ENCODE measurements at places on chromosomes 11 and 22.

DNA sequence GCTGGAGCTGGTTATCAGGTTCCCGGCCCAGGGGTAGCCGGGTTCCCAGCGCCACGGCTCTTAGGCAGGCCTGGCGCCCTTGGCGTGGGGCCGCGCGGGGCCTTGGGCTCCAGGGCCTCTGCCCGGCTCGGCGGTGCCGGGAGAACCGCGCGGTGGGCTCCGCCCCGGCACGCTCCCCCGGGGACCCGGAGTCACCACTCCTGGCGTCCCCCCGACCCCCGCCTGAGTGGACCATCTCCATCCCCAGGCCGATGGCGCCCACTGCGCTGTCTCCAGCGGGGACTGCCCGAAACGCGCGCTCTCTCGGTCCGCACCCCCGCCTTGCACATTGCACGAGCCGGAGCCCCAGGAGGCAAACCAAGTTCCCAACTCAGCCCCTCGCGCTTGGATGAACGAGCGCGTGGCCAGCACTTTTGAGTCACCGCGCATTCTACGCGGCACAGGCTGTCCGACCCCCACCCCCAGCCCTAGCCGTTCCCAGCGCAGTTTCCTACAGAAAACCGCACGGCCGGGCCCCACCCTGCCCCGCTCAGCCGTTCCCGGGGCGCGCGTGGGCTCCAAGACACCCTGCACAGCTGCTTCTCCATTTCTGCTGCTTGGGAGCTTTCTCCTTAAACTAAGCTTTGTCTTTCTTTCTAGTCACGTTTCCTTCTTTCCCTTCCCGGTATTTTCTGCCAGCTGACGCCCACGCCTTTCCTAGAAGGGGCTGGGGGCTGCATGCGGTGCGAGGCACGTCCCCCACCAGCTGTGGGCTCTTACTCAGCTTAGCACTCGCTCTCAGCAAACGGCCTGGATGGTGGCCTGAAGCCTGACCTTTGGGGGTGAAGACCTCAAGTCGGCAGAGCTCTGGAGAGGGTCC is 650 bp upstream of the CHID1 start:
- DNase-seq = peak; percentile 11

DNA sequence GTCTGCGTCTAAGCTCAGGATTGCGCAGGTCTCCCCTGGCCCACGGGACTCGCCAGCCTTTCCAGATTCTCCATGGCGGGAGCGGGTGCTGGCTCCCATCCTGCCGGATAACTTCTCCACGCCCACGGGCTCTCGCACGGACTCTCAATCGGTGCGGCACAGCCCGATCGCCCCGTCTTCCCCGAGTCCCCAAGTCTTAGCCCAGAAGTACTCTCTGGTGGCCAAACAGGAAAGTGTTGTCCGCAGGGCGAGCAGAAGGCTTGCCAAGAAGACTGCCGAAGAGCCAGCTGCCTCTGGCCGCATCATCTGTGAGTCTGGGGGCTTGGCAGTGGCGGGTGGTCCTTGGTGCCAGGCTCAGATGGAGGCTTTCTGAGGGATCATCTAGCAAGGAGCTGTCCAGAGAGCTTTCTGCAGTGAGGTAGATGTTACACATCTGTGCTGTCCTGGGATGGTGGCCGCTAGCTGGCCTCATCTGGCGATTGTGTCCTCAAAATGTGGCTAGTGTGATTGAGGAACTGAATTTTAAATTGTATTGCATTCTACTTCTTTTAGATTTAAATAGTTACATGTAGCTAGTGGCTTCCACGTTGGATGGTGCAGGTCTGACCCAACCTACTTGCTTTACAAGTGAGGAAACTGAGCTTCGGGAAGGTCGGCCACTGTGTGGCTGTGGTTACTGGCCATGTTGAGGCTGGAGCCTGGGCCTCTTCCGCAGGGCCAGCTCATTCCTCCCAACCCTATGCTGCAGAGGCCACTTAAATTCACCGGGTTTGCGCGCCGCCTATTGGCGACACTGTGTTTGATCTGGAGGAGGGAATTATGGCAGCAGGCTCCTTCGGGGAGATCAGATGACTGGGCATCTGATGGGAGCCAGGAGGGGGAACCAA is 6.7 kb downstream of the INCENP start:
- no peak for DNase-seq

- DNase-seq = no peak
Observed at GRCh38 chr11:104054911-104055529, 18.6 kb downstream of the DDI1 start.

- DNase-seq = no peak
Observed at GRCh38 chr11:86464509-86465221, 90.0 kb downstream of the CCDC81 start.

DNA sequence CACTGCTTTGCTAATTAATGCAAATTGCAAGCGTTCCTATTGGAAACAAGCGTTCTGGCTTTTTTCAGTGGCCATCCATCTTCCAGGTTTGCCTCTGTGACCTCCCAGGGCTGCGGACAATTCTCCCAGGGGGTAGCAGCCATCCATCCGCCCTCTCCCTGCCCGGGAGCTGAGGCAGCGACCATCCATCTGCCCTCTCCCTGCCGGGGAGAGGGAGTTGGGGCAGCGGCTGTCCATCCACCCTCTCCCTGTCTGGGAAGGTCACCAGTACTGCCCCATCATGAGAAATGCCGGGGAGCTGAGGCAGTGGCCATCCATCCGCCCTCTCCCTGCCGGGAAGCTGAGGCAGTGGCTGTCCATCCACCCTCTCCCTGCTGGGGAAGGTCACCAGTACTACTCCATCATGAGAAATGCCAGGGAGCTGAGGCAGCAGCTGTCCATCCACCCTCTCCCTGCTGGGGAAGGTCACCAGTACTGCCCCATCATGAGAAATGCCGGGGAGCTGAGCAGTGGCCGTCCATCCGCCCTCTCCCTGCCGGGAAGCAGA is 394.7 kb downstream of the BRD1 start:
- DNase-seq = no peak

GRCh38 chr11:44622190-44622650 is 56.8 kb downstream of the CD82 start:
- DNase-seq = no peak

DNA sequence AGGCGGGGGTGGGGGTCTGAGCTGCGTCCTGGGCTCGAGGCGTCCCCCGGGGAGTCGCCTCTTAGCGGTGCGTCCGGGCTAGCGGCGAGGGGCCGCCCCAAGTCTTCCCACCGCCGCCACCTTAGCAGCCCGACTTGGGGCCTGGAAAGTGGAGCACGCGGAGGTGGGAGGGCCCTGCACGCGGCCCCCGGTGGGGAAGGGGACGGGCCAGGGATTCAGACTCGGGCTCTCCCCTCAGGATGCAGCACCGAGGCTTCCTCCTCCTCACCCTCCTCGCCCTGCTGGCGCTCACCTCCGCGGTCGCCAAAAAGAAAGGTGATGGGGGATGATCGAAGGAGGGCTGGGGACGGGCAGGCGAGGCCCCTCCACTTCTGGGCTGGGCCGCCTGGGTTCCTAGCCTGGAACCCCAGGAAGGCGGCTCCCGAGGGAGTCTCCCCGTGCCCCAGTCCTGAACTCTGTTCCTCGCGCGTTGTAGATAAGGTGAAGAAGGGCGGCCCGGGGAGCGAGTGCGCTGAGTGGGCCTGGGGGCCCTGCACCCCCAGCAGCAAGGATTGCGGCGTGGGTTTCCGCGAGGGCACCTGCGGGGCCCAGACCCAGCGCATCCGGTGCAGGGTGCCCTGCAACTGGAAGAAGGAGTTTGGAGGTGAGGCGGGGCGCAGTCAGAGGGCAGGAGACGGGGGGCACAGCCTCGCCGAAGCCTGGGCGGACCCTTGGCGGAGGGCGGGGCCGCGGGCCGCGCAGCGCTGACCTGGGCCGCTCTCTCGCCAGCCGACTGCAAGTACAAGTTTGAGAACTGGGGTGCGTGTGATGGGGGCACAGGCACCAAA is 563 bp downstream of the MDK start:
- DNase-seq = no peak

DNA sequence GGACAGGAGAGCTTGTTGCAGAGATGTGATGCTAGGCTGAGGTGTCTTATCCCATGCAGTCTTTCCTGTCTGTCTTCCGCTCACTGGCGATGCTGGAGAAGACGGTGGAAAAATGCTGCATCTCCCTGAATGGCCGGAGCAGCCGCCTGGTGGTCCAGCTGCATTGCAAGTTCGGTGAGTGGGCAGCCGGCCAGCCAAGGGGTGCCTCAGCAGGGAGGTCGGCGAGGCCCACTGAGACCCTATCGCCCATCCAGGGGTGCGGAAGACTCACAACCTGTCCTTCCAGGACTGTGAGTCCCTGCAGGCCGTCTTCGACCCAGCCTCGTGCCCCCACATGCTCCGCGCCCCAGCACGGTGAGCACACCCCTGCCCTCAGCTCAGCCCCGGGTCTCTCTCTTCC is 1.7 kb downstream of the RAD9A start:
- no peak for DNase-seq

DNA sequence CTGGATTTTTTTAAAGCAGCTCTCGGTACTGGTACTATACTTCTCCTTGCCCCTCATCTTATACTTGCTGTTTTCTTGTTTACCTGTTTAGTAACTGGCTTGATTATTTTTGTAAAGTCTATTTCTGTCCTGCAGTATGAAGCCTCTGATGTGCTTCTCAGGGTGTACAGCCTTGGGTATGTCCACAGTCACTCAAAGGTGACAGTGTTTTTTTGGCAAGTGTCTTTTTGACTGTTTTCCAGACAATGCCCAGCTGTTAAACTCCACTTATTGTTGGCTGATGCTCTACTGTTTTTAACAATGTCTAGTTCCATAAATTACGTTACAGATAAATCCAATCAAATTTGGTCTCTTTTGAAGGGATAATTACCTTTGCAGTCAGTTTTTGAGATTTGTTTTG is 475.2 kb downstream of the JRKL start:
- no peak for DNase-seq

DNA sequence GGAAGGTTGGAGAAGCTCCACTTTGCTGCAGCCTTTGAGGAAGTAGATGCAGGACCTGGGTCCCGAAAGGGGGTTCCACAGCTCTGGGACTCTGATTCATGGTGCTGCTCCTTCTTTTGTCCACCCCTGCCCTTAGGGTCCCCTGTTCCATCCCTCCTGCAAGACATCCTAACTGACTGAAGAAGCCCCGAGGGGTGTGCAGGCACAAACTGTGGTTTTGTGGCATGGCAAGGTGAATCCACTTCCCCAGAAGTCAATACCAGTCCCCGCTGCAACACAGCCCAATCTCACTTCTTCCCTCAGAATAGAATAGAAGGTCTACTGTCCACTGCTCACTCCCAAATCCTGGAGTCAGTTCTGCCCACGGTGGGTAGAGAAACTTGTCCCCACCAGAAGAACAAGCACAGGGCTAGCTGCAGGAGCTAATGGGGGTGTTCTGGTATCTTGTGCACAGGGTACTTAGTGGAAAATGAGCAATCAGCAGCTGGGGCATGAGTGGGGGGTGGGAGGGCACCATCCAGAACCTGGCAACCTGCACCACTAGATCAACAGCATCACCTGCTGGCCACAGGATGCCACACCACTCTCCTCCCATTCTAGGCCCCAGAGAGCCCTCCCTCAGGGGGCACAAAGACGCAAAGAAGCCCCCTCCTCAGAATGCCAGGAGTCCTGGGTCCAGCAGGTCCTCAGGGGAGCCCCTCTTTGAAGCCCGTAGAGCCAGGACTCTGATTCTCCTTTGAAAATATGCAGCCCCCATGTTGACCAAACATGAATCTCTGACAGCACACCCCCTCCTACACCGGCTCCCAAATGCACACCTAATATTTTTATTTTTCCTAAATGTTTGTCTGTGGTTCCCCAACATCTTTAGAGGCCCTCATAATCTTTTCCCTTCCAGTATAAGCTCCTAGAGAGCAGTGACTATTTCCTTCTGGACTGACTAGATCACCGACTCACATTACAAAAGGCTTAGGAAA is 14.1 kb downstream of the SPATA19 start:
- no peak for DNase-seq

- DNase-seq = no peak
Observed at GRCh38 chr22:32211011-32211410, 6.1 kb upstream of the RFPL2 start.

GRCh38 chr11:108435066-108435465 is 32.3 kb downstream of the C11orf65 start:
- DNase-seq = no peak

- no peak for DNase-seq
Observed at GRCh38 chr11:94757037-94757735, 11.0 kb upstream of the AMOTL1 start.

GRCh38 chr22:26416670-26417276 is 12.3 kb upstream of the ASPHD2 start:
- DNase-seq = peak; percentile 2

DNA sequence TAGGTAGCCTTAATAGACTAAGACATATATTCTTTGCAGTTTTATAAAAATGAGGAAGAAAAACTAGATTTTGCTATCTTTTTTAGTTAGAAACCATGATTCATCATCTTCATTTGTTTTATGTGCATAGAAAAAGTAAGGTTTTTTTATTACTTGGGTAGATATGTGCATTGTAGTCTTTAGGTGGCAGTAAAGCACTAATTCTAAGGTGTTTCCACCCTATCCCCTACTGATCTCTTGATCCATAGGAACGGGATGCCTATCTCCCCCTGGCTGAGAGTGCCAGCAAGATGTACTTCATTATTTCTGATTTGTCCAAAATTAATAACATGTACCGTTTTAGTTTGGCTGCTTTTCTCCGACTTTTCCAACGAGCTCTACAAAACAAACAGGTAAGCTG is 148.1 kb downstream of the DYNC2H1 start:
- no peak for DNase-seq

DNA sequence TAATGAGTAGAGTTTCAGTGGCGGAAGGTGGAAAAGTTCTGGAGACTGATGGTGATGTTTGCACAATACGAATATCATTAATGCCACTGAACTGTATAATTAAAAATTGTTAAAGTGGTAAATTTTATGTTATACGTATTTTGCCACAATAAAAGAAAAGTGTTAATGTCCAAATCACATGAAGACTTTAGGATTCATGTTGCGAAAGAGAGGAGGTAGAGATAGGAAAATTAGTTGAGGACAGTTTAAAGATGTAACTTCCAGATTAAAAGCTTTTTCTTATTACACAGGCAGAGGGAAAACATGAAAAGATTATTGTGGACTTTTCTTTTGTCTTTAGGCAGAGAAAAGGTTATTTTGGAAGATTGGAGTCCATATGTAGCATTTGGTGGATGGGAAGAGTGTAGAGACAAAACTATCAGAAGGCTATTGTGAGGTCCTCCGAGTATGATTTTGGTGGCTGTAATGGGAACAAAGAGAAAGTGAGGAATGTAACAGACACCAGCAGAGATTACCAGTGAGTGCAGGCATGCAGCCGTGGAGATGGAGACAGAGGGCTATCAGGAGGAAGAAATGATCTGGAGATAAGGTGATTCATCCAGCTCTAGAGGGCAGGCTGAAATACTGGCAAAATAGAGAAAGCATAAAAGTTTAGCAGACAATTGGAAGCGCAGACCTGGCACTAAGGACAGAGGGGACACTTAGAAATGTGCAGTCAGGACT is 12.5 kb downstream of the VPS26B start:
- no peak for DNase-seq

DNA sequence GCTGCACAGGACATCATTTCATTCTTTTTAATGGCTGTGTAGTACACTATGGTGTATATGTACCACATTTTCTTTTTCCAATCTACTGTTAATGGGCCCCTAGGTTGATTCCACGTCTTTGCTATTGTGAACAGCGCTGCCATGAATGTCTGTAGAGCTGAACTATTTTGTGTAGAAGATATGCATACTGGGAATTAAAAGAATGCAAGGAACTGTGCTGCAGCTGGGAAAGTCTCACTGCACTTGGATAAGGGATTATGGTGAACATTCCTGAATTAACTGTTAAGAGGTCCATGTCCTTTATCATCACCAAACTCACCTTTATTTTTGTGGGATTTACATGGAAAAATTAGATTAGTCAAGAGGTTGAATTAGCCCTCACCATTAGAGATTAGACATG is 224.7 kb downstream of the SNX19 start:
- no peak for DNase-seq
